Mucosa of gallbladder (tissue), 1 donor: ENCODE measurements at places on chromosomes 12 and 14. TPM values are rescaled to one million over a fixed set of nuclear protein-coding genes. Genes with fewer than 3 reads are reported as not detected.

The SLC17A8 gene
- total RNA-seq = not detected

The KRT73 gene
- total RNA-seq = not detected

DNA sequence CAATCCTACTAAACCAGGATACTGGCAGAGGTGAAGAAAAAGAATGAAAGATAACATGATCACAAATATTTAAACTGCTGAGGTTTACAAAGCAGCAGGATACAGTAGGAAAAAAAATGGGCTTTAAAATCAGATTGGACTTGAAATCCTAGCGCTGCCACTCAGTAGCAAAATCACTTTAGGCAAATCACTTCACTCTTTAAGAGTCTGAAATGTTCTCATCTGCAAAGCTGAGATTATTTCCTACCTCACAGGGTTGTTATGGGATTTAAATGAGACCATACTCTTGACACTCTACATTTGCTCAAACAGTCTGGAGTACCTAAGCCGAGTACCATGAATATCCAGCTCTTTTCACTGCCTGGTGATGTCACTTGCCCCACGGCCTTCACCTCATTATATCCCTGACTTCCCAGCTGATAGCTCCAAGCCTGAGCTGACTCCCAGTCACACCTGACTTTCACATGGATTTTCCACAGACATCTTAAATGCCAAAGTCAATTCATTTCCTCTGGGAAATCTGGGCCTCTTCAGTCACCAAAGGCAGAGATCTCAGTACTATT, 60.2 kb downstream of the UBR7 start:
- no peak for DNase-seq

DNA sequence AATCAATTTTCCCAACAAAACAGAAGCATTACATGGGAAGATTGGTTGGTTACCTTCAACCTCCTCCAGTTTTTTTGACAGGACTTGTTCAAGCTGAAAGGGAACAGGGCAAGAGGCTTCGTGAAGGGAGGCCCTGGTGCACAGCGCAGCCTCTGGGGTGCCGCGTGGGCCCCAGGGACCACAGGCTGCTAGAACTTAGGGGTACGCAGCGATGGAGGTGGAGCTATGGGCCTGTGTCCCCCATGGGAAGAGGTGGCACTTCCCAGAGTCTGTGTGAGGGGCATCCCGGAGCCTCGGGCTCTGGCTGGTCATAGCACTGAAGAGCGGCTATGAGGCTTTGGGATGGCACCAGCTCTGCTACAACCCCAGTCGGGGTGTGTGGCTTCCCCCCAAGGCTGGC, 22.1 kb upstream of the BTBD6 start:
- no peak for DNase-seq

GRCh38 chr14:56173365-56173922, 55.2 kb downstream of the PELI2 start:
- DNase-seq = no peak

DNA sequence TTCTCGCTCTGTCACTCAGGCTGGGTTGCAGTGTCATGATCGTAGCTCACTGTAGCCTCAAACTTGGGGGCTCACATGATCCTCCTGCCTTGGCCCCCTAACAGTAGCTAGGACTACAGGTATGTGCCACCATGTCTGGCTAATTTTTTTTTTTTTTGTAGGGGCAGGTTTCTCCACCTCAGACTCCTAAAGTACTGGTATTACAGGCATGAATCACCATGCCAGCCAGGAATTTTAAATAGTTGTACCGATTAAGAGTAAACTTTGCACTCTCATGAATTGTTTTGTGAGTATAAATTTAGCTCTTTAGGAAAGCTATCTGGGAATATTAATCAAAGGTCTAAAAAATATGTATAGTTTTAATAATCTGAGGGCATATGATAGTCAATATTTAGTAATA, 25.5 kb downstream of the YEATS4 start:
- DNase-seq = no peak

DNA sequence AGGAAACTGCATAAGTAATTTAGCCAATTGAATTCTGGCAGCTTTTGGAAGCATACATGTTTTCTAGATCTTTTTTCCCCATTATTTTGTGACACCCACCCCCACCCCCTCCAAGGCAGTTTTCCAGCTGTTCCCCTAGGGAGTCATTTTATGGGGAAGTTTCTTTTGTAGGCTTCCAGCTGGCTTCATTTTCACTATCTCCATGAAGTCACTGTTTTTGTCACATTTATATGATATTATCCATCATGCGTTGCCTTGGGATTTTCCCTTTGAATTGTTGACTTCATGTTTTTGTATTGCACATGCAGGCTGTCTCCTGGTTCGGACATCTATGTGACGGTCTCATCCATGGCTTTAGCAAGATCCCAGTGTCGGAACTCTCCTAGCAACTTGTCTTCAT, 233.6 kb upstream of the RGS6 start:
- no peak for DNase-seq

GRCh38 chr12:55637467-55637866, 775 bp downstream of the OR10P1 start:
- no peak for DNase-seq

The PLD4 gene
- total RNA-seq = 16.7 TPM

The AQP2 gene
- total RNA-seq = not detected

GRCh38 chr12:69015831-69016230, 82.9 kb upstream of the CPM start:
- no peak for DNase-seq

GRCh38 chr12:8907513-8907912, 6.8 kb upstream of the PHC1 start:
- DNase-seq = no peak

DNA sequence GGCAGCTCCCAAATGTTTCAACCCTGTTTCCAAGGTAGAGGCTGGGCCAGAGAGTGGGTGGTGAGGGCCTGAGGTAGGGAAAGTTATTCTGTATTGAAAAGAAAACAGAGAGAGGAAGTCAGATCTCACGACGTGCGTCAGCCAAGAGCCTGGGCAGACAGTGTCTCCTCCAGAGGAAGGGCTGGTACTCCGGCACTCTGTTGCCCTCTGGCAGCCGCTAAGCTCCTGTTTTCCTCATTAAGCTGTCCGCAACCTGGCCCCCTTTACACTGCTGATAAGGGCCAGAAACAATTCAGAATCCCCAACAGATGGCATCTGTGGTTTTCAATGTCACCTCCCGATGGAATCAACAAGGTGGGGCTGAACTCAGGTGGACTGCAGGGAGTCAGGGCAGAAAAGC, 26.0 kb upstream of the LTBP2 start:
- no peak for DNase-seq

DNA sequence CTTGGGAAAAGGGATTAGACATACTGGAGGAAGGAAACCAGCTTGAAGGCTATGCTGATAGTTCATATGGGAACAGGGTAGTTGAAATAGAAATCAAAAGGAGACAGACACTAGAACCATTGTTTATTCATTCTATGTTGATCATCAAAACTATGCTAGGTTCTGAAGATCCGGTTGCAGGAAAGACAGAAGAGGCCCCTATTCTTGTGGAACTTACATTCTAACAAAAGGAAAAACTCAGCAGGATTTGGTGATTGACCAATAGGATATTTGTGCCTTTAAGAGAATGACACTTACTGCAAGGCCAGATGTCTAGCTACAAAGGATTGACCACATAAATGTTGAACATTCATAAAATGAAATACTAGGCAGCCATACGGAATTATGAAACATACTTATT, 179.2 kb downstream of the AKAP6 start:
- DNase-seq = no peak

GRCh38 chr14:68651652-68652432, 141.0 kb downstream of the ZFP36L1 start:
- DNase-seq = no peak

- no peak for DNase-seq
These were observed 58.4 kb downstream of the DCAF5 start for GRCh38 chr14:69094481-69094880.

The VSX2 gene
- total RNA-seq = not detected

- DNase-seq = no peak
These were observed 163.1 kb upstream of the TMPO start for GRCh38 chr12:98352218-98352811.
